ENCODE measurements at places on chromosomes 11 and 22. TPM values are rescaled to one million over a fixed set of nuclear protein-coding genes. Genes with fewer than 3 reads are reported as not detected.

TSPAN18 gene
- total RNA-seq = 23.3 TPM

TMEM191B gene
- 3.4 TPM for total RNA-seq

SLC15A3 gene
- 31.8 TPM for total RNA-seq

TIGD3 gene
- total RNA-seq = 1.4 TPM

SUSD2 gene
- 11.2 TPM for total RNA-seq

GTSE1 gene
- total RNA-seq = 3.2 TPM

VPREB1 gene
- not detected for total RNA-seq

ENDOD1 gene
- total RNA-seq = 109 TPM

MICALL1 gene
- 16.1 TPM for total RNA-seq

SHISA8 gene
- 0.61 TPM for total RNA-seq

PLCB3 gene
- total RNA-seq = 16.9 TPM

WBP2NL gene
- total RNA-seq = 4.7 TPM

MACROD1 gene
- 18.9 TPM for total RNA-seq

KCNK4 gene
- 1.0 TPM for total RNA-seq

ACTN3 gene
- total RNA-seq = 0.33 TPM

YPEL4 gene
- 3.3 TPM for total RNA-seq

TANGO2 gene
- total RNA-seq = 25.8 TPM

CPSF7 gene
- total RNA-seq = 46.2 TPM

SLC29A2 gene
- total RNA-seq = 1.6 TPM

ARHGEF17 gene
- total RNA-seq = 51.4 TPM

IGSF22 gene
- total RNA-seq = 0.20 TPM

OR51B4 gene
- not detected for total RNA-seq

TMEM132A gene
- total RNA-seq = 59.0 TPM

FAM180B gene
- 1.8 TPM for total RNA-seq

SORL1 gene
- 21.4 TPM for total RNA-seq

DEUP1 gene
- 0.66 TPM for total RNA-seq

NXPE2 gene
- 0.50 TPM for total RNA-seq

KBTBD3 gene
- 33.1 TPM for total RNA-seq

ALDH3B2 gene
- not detected for total RNA-seq

RFPL1 gene
- not detected for total RNA-seq

LRRC74B gene
- total RNA-seq = 4.7 TPM

OR8D1 gene
- not detected for total RNA-seq

ZBTB16 gene
- total RNA-seq = 17.9 TPM

PLEKHA7 gene
- 10.9 TPM for total RNA-seq

CHRNA10 gene
- total RNA-seq = 1.8 TPM

MS4A6E gene
- not detected for total RNA-seq
